Endodermal cell (in vitro differentiated cells): ENCODE measurements at places on chromosomes 5 and 9. TPM values are rescaled to one million over a fixed set of nuclear protein-coding genes. Genes with fewer than 3 reads are reported as not detected.

- no peak overlapping the region for H3K4me3 ChIP-seq
- H3K27ac ChIP-seq: no peak overlapping the region
- H3K27me3 ChIP-seq: no peaks in the 10 kb centered on the region
- no peak for DNase-seq
Observed at GRCh38 chr5:64557911-64558310, 52.1 kb downstream of the RGS7BP start.

Gene TSSK1B
- total RNA-seq: 0.11 TPM in 1 of 2 replicates, not detected in the other

Gene GZMA
- not detected in 3 replicates for total RNA-seq

Gene LMBRD2
- 7.4 to 11.8 TPM (median 8.0 TPM) in 3 replicates for total RNA-seq

Gene CMBL
- 10.4 and 11.3 TPM in 2 replicates for total RNA-seq

- H3K4me1 ChIP-seq: no peaks in the 10 kb centered on the region
- H3K27ac ChIP-seq: no peak overlapping the region
- H3K27me3 ChIP-seq: no peaks in the 10 kb centered on the region
- H3K36me3 ChIP-seq: peaks cover 25% of the 10 kb centered on the region
- no peak for DNase-seq
- no peak overlapping the region for H3K4me3 ChIP-seq
Observed at GRCh38 chr5:78211052-78211451, 83.4 kb downstream of the AP3B1 start.

Gene GDNF
- 2.4 and 3.3 TPM in 2 replicates for total RNA-seq

GRCh38 chr5:103514371-103514770 is 48.2 kb downstream of the NUDT12 start:
- H3K4me1 ChIP-seq: peaks cover 4% of the 10 kb centered on the region
- no peak overlapping the region for H3K4me3 ChIP-seq
- no peak overlapping the region for H3K27ac ChIP-seq
- H3K36me3 ChIP-seq: no peaks in the 10 kb centered on the region
- no peak for DNase-seq

DNA sequence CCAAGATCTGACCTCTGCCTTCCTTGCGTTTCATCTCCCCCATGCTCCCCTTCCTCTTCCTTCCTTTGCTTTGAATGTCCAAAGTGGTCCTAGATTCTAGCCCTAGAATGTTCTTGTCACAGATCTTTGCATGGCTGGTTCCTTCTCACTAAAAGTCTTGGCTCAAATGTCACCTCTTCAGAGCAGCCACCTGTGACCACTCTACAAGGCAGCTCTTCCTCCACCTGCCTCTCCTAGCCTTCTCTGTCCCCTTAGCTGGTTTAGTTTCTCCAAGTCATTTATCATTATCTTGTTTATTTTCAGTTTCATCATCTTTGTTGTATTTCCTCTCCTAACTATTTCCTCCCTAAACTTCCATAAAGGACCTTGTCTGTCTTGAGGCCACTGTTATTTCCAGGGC is 7.1 kb upstream of the OCLN start:
- H3K27me3 ChIP-seq: peaks cover under 1% of the 10 kb centered on the region
- peak; percentile 20 for DNase-seq
- no peak overlapping the region for H3K4me3 ChIP-seq
- H3K36me3 ChIP-seq: no peaks in the 10 kb centered on the region
- H3K4me1 ChIP-seq: no peaks in the 10 kb centered on the region
